ENCODE measurements at places on chromosomes 12 and 14.
A peak's percentile ranks its signal among the peaks of the same experiment; 100 is the strongest.

- no peak for DNase-seq
Measured at GRCh38 chr14:55356913-55357312, 54.7 kb downstream of the ATG14 start.

DNA sequence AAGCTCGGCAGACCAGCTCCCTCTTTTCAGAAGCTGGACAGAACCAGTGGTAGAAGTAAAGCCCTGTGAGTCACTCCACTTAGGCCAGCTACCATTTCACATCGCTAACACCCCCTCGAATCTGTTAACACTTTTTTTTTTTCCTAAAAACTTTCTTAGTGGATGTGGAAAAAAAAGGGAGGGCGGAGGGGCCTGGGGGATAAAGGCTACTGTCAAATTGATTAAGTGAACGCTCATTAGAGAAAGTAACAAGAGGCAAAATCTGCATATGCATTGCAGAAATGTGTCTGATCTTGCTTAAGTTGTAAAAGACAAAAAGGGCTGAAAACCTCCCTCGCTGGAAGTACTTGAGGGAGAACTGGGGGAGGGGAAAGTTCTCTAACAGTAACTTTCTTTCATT lies 86.6 kb upstream of the OTX2 start:
- DNase-seq = no peak

GRCh38 chr14:104567141-104567956 lies 12.2 kb upstream of the C14orf180 start:
- DNase-seq = no peak

DNA sequence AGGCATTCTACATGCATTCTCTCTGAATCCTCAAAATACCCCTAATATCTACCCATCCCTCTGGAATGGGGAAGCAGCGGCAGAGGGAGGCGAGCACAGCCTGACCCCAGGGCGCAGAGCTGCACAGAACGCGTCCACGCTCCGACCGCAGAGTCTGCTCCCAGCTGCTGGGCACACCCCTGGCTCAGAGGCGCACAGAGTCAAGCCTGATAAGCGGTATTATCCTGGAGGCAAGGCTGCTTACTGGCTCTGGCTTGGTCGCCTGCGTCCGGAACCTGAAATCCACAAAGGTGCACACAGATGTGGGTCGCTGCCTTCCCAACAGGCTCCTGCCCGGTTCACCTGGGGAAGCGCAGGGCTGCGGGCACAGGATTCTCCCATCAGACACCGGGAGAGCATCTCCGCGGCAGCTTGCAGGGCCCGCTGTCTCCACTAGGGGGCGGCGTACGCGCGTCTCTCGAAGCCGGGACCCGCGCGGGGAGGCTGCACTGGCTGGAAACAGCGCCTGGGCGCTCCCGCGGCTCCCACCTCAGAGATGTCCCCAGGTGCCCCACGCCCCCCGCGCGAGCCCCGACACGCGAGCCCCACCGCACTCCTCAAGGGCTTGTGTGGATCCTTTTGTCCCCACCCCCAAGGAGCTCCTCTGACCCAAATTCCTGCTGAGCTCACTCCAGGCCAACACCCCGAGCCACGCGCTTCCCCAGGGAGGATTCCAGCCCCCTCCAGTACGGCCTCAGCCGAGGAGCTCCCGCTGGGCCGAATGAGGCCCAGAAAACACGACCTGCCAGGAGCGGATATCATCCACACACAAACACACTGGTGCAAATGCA lies 120.1 kb upstream of the FZD10 start:
- peak; percentile 32 for DNase-seq

GRCh38 chr14:55303125-55303499 lies 31.9 kb downstream of the FBXO34 start:
- no peak for DNase-seq

- DNase-seq = no peak
Measured at GRCh38 chr12:68784015-68784414, 24.0 kb upstream of the MDM2 start.

DNA sequence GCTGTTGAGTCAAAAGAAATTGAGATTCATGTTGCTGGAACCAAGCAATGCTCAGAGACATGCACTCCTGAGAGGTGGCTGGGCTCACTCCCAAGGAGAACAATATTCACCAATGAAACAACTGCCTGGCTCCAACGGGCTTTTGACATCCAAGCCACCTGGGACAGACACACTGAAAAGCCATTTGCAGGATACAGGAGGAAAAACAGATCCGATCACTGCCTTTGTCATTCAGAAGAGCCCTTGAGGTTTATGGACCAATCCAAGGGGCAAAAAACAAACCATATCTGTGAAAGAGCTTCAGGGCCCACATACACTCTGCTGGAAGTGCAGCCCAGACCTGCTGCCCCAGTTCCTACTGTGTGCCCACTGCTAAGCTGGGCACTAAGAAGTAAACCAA lies 277.5 kb downstream of the NUAK1 start:
- no peak for DNase-seq
